NCI-H1092 (cell line): ENCODE measurements at places on chromosomes 6 and 20.

- no peak for DNase-seq
Observed at GRCh38 chr20:54619181-54619580, 143.8 kb downstream of the DOK5 start.

DNA sequence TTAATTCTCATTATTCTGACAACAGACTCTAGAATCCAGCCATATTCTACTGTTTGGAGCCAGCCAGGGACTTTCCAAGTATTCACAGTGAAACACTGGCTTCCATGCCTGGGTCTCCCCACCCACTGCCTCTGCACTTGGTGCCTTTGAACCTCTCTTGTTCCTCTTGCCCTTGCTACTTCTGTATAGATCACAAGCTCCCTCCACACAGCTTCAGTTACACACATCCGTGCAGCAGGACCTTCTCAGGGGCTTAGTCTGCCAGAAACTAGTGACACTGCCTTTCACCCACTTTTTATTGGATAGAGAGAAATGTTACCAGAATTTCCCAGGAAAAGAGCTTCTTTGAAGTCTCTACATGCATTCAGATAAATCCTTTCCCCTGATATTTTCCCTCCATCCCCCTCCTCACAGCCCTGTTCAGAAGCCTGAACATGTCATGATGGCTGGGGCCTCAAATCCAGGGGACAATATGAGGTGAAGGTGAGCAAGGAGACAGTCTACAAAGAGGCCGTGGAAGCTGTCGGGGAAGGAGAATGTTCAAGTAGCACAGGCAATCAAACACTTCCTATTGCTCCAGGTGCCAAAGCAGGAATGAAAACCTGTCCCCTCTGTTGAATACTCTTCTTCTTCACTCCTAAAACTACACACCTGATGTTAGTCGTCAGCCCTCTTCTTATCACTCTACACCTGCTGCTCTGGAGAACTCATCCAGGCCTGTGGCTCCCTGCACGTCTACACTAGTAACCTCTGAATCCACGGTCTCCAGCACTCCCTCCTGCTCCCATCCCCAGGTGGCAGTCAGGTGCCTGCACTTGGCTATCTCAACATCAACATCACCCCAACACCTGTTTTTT is 20.2 kb upstream of the HLA-DOA start:
- no peak for DNase-seq

GRCh38 chr6:166152660-166153059 is 15.0 kb downstream of the TBXT start:
- no peak for DNase-seq

GRCh38 chr6:126170978-126171382 is 168.9 kb upstream of the CENPW start:
- no peak for DNase-seq

GRCh38 chr6:141252828-141253608 is 879.7 kb upstream of the GJE1 start:
- DNase-seq = no peak

GRCh38 chr20:610130-611046 is at the start of gene TCF15:
Gene TCF15, minus strand, starts transcription at chr20:610309. Its CDS starts 72 bp downstream, at chr20:610237.
- no peak for DNase-seq

DNA sequence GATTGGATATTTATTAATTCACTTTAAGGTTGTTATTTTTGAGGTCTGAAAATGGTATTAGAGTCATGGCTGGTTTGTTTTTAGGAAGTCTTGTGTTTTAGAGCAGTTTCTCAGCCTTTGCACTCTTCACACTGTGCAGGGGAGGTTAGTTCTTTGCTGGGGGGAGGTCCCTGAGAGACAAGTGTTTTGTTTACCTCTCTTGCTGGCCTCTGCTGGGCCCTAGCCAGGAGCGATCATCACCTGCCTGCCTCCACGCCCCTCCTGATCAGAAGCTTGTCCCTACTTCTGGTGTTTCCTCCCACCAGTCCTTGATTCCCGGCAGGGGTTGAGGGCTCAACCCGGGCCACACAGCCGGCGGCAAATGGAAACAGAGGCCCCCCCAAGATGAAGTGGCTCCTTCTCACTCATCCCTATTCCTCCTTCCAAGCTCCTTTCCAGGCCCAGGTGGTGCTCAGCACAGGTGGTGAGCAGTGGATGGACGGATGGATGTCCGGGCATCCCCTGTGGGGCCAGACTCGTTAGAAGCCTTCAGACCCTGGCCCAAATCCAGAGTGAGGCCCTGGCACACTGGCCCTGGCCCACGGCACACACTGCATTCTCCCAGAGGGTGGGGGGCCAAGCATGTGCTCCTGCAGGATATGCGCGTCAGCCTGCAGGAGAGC is 51.3 kb downstream of the GRM4 start:
- DNase-seq = no peak

DNA sequence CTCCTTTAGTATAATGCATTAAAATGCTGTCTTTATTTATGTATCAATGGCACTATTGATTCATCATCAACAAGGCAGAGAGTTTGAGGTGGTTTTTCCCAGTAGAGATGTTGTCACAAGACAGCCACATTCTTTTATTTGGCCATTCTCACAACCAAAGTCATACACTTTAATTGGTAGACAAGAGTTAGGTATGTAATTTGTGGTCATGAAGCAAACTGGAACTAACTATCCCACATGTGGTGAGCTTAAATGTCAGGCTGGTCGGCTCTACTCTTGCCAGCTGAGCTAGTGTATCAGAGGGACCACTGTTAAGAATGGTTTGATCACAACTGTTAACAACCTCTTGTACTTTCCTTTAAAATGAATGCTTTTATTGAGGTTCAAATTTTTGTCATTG is 714.6 kb downstream of the CD109 start:
- DNase-seq = no peak

DNA sequence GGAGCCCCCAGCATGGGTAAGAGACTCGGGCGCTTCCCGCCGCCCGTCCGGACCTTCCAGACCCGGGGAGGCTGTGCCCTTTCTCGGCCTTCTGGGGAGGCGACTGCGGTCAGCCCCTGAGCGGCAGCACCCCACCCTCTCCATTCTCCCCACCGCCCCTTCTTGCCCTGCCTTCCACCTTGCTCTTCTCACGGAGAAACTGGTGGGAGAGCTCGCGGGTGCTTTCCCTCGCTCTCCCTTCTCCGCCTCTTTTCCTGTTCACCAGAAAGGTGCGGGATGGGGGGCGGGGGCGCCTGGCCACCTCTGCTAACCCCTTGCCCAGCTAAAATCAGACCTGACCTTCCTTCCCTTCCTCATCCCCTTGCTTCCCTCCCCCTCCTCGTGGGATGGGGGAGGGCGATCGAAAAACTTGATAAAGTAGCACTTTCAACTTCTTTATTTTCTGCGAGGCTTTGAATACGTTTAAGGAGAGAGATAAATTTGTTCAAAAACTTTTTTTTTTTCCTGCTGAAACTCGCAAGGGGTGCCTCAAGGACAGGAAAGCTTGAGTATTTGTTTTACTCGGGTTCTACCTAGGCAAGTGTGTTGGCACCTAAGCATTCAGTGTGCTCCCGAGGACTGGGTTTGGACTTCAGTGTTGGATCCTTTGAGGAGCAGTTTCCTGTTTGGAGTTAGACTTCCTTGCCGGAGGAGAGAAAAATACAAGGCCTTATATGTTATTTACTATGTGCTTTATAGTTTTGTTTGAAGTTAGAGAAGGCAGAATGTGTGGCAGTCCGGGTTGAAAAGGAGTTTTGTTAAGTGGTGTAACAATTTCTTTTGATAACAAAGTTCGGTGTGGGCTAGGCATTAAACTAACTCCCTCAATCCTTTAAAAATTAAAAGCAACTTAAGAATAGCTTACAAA is 897 bp downstream of the CD2AP start:
- DNase-seq = no peak

- DNase-seq = no peak
Observed at GRCh38 chr6:16244446-16244845, 6.1 kb downstream of the GMPR start.
